Thoracic aorta (tissue), 2 donors: ENCODE measurements at places on chromosomes 6 and 20.

DNA sequence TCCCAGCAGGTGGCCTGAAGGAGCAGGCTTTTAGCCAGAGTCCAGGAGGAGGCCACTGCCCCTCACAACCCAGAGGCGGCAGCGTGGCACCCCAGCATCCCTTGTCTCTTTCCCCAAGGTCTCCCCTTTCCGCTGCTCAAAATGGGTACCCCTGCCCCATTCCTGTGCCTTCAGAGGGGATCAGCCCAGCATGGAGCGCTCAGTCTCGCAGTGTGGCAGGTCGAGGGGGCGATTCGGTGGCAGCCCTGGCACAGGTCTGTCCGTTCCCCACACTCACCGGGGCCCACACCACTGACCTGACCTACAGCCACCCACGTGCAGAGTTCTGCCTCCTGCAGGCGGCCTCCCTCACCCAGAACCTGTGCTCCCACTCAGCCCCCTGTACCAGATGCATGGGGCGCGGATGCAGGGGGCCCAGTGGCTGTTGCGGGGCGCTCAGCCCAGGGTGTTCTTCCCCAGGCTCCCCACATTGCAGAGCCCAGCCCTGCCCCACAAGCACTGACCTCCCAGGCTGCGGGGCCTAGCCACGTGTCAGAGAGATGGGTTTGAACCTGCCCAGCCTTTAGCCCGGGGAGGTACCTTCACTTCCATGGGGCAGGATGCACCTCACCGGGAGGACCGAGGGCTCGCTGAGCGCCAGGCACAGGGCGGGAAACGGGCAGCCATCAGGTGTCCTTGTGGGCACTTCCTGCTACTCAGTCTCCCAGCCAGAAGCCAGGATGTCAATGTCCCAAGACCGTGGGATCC lies 41.8 kb downstream of the DSTN start:
- no peak for DNase-seq

- DNase-seq = no peak
Observed at GRCh38 chr6:2891768-2892170, 11.3 kb downstream of the SERPINB9 start.

DNA sequence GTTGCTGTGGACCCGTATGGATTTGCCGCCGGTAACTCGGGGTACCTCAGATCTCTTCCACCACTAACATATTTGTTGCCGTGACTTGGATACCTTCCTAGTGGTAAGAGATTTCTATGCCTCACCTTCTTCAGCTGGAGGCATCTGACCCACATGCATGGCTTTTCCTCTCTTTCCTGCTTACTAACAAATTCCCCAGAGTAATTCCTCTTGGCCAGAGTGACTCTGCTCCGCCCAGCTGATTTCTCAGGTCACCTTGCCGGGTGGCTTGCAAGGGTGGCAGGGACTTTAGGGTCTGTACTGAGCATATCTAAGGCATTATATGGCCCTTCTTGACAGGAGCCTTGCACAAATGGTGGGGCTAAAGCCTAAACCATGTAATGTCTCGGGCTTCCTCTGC lies 38.2 kb downstream of the FAM184A start:
- DNase-seq = no peak

GRCh38 chr6:149357726-149358538 lies 40.4 kb downstream of the TAB2 start:
- no peak for DNase-seq

DNA sequence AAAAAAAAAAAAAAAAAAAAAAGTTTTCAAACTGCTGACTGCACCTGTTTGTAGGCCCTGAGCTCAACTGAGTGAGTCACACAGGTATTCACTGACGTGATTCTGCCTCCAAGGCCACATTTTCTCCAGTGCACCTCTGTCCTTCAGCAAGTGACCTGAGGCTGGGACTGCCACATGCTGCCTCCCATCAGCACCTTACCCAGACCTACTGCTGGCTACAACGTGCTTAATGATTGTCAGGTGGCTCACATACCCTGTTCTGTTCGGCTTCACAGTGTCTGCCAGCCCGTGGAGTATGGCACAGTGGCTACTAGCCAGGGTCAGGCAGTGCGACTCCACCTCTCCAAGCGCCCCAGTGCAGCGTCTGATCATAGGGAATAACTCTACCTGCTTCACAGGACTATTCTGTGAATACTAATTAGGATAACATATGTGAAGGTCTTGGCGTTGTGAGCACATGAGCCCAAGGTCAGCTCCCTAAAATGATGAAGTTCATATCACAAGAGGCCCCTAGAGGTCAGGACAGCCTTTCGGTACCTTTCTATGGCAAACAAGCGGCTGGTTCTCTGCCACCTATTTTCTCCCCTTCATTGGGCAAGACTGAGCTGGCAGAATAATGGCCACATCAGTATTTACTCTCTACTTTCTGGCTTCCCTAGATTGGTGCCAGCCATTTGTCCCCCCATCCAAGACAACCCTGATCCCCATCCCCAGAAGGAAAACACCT lies 28.1 kb downstream of the RIPOR3 start:
- no peak for DNase-seq
